ENCODE measurements at places on chromosomes 5 and 9.

DNA sequence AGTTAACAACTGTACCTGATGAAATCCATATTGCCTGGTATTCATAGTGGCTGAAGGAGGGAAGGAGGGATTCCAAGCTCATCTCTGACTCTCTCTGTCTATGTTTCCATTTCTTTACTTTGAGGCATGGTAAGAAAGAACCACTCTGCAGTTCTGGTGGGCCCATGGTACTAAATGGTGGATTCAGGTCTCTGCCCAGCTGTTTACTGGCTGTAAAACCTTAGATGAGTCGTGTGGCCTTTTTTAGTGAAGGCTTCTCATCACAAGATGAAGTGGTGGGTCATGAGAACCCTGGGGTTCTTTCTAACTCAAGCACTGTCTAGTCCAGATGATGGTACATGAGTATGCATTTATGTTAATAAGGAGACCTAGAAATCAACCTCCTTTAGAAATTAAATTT lies 49.7 kb downstream of the ZNF366 start:
- no peak for DNase-seq

- no peak for DNase-seq
These were observed 84.8 kb downstream of the DAP start for GRCh38 chr5:10676224-10676623.

- no peak for DNase-seq
These were observed 5.2 kb downstream of the FCN2 start for GRCh38 chr9:134885679-134886412.

DNA sequence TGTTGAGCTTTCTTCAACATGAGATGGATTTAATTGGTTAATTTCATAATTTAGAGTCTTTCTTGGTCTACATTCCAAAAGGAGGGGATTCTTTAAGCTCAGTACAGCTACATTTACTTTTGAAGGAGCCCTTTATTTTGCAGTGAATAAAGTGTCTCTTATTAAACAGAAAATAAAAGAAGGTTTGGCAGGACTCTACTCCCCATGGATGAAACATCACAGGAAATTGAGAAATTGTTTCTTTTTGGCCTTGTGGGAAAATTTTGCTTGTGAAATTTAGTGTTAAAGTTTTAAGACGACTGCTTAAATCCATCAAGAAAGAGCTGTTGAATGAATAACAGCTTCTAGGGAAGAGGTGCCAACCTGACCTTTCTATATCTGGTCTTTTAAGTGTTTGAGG lies 187.7 kb downstream of the NTRK2 start:
- no peak for DNase-seq

DNA sequence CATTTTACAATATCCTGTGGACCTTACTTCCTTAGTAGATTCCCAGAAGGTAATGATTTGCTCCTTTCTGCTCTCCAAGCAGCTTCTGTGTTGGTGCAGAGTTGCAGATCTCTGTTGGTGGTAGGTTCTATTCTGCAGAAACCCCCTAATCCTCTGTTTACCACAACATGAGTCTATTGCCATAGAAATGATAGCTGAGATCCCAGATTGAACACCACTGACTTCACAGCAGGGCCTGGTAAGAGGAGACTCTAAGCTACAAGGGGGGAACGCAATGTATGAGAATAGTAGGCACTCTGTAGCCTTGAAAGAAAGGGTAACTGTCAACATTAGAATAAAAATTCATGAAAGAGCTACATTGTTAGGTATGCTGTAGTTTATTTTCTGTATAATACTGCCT lies 59.5 kb downstream of the MUSK start:
- DNase-seq: no peak

- DNase-seq: no peak
These were observed 52.3 kb downstream of the RGMB start for GRCh38 chr5:98825582-98826375.

- no peak for DNase-seq
These were observed 232.9 kb downstream of the TRPM3 start for GRCh38 chr9:70888471-70888870.

- no peak for DNase-seq
These were observed 13.3 kb downstream of the PCDHB15 start for GRCh38 chr5:141258464-141258863.

Measured in GM12892 (cell line).